Stimulated activated CD8-positive, alpha-beta memory T cell treated with anti-CD3 and anti-CD28 coated beads, Interleukin-4, amount 100 ng/mL, for 24 hours (primary cell): ENCODE measurements at places on chromosomes 11 and 22.

- DNase-seq: peak; percentile 9
Measured at GRCh38 chr11:68282141-68282860, 10.5 kb upstream of the C11orf24 start.

GRCh38 chr22:38943201-38943600, 14.2 kb upstream of the APOBEC3A start:
- no peak for DNase-seq

- DNase-seq: no peak
Measured at GRCh38 chr11:117918366-117919255, 10.6 kb downstream of the TMPRSS13 start.

GRCh38 chr11:94972700-94973098, 657 bp downstream of the CWC15 start:
- DNase-seq: no peak

GRCh38 chr11:45473341-45473895, 187.3 kb upstream of the SYT13 start:
- no peak for DNase-seq

DNA sequence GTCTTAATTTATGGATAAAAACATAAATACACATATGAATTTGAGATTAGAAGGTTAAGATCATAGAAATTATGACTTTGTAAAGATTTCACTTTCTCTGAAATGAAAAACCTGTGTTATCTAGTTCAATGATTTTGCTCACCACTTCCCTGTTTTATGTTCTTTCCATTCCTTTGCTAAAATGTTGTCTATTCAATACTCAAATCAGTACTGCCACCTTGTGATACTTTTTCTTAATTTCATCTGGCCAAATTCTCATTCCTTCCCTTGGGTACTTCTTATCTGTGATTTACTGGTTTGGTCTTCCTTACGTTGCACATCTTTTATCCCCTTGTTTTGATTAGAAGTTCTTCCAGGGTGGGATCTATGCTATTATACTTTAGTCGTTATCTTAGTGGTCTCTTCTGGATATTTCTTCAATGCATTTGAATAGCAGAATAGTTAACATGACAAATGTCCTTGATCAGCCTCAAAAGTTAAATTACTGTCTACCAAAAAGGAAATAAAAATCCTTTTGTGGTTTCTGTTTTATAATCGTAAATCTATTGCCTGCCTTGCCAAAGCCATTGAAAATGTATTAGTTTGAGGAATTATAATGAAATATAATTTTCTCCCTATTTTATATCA, 197.0 kb downstream of the PGR start:
- DNase-seq: no peak

DNA sequence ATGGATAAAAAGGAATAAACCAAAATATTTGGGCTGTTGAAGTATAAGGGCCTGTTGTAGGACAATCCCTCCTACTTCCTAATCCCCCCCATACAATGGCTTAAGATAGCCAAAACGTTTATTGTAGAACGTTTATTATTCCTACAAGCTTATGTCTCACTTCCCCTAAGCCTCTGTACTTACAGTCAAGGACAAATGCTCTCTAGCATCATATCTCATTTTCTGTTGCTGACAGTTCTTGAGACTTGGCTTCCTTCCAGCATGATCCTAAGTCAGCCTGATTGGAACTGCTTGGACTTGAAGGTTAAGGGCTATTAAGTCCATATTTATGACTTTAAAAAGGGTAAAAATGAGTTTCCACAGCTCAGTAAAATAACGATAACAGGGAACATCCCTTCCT, 8.8 kb downstream of the MISFA start:
- DNase-seq: no peak

DNA sequence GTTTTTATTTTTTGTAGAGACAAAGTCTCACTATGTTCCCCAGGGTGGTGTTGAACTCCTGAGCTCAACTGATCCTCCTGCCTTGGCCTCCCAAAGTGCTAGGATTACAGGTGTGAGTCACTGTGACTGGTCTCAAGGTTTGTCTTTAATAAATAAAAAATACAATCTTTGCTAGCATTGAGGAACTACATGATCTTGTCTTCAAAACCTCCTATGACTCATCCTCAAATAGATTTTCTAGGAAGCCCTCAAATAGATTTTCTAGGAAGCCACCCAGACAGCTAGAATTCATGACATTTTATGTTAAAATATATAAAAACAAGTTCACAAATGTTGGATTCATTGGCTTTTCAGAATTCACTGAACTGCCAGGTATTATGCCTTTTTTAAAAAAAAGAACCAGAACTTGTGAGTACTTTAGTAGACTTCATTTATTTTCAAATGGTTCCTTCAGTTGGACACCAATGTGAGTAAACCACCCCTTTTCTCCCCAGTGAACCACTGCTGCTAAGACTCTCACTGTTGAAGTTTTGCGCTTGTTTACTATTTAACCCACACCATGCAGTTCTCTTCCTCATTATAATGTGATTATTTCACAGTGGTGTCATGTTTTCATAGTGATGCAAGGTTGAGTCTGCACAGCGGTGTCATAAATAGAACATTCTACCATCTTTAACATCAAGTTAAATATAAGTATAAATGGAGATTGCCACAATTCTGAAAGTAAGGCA, 303.9 kb downstream of the CASP12 start:
- no peak for DNase-seq

- DNase-seq: no peak
Measured at GRCh38 chr11:133075351-133075750, 456.9 kb downstream of the OPCML start.

DNA sequence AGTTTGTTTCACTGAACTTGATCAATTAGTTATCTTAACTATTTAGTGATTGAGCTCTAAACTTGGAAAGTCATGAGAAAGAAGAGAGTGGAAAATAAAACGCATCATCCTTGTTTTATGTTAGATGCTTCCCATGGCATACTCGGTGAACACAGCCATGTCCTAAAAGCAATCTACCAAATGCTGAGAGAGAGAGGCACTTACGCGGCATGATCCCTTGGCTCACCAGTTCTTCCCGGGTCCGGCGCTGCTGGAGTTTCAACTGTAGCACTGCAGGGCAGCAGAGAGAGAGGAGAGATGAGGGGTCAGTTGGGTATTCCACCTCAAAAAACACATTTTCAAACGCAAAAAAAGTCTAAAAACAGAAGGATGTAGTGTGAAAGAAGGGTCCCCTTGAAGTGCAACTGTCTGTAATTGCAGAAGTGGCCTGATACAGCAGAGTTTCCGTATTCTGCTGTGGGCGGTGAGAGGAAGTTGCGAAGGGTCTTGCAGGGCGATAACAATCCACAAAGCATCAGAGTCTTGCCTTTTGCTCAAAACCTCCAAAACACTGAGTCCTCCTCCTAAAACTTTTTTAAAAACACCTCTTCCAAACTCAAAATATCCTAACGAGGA, 92.7 kb downstream of the SGSM3 start:
- peak; percentile 27 for DNase-seq

- no peak for DNase-seq
Measured at GRCh38 chr11:97157221-97157740, 767.5 kb downstream of the JRKL start.

GRCh38 chr11:102430158-102430836, 22.3 kb downstream of the TMEM123 start:
- DNase-seq: no peak

GRCh38 chr11:100675115-100675650, 11.9 kb upstream of the ARHGAP42 start:
- no peak for DNase-seq

DNA sequence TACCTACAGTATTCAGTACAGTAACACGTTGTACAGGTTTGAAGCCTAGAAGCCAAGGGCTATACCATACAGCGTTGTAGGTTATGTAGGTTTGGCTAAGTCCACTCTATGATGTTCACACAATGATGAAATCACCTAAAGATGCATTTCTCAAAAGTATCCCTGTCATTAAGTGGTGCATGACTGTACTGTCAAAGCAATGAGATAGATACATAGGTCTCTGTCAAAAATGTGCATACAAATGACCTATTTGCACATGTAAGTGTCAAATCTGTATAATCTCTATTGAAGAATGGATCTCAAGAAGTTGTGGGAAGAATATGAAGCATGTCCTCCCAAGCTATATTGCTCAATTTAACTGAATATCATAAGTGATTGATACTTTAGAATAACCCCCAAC, 11.9 kb upstream of the DDI1 start:
- DNase-seq: no peak

DNA sequence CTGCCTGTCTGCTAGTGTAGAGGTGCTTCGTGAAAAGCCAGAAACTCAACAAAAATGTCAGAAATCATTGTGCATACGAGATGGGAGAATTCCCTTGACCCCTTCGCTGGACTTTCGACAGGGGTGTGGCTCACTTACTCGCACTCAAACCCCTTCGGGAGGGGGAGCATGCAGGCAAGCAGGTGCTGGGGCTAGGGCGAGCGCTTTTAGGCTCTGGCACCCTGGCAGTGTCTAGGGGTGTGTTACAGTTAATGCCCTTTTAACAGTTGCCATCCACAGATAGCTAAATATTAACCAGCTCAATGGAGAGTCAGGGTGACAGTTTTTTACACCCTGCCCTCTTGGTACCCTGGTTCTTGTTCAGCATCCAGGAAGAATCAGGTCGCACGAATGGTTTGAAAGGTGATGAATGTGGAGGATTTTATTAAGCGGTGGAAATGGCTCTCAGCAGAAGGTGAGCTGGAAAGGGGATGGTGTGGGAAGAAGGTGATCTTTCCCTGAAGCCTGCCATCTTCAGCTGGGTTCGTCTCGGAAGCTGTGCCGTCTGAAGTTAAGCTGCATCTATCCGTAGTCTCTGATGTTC, 59.6 kb upstream of the SHANK2 start:
- no peak for DNase-seq

GRCh38 chr11:94835594-94835927, 67.4 kb downstream of the AMOTL1 start:
- DNase-seq: no peak

GRCh38 chr11:26607725-26608506, 35.9 kb upstream of the MUC15 start:
- DNase-seq: no peak

- DNase-seq: no peak
Measured at GRCh38 chr11:73189723-73190556, 28.1 kb upstream of the P2RY2 start.

DNA sequence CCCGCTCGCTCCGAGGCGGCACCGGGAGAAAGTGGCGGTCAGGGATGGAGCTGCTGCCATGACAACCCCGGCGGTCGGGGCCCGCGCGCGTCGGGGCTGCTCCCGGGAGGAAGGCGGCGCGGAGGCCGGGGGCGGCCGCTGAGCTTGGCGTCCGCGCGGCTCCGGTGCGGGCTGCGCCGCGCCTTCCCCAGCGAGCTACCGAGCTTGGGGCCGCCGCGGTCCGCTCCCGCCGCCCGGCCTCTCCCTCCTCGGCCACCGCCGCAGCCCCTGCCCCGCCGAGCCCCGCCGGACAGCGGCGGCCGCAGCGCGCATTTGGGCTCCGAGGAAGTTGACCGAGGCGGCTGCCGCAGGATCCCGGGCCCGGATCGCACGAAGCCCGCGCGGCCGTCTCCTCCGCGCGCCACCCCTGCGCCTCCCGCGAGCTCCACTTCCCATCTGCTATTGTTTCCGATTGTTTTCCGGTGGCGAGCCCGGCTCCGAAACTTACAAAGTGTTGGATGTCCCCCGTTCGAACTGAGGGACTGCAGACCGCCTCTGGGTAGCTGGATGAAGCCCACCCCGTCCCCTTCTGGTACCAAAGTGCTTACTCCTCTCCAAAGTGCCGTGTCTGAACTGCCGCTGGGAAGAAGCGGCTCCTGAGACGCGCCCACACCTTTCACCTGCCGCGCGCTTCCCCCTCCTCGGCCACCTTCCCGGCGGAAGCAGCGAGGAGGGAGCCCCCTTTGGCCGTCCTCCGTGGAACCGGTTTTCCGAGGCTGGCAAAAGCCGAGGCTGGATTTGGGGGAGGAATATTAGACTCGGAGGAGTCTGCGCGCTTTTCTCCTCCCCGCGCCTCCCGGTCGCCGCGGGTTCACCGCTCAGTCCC, 540.3 kb downstream of the NTM start:
- DNase-seq: no peak

GRCh38 chr22:50317674-50318073, 9.1 kb downstream of the DENND6B start:
- DNase-seq: no peak

GRCh38 chr11:19938169-19938856, 222.0 kb downstream of the DBX1 start:
- peak; percentile 7 for DNase-seq

GRCh38 chr22:46293577-46294260, 3.0 kb upstream of the GTSE1 start:
- no peak for DNase-seq

- no peak for DNase-seq
Measured at GRCh38 chr11:19957294-19957943, 202.9 kb downstream of the DBX1 start.

DNA sequence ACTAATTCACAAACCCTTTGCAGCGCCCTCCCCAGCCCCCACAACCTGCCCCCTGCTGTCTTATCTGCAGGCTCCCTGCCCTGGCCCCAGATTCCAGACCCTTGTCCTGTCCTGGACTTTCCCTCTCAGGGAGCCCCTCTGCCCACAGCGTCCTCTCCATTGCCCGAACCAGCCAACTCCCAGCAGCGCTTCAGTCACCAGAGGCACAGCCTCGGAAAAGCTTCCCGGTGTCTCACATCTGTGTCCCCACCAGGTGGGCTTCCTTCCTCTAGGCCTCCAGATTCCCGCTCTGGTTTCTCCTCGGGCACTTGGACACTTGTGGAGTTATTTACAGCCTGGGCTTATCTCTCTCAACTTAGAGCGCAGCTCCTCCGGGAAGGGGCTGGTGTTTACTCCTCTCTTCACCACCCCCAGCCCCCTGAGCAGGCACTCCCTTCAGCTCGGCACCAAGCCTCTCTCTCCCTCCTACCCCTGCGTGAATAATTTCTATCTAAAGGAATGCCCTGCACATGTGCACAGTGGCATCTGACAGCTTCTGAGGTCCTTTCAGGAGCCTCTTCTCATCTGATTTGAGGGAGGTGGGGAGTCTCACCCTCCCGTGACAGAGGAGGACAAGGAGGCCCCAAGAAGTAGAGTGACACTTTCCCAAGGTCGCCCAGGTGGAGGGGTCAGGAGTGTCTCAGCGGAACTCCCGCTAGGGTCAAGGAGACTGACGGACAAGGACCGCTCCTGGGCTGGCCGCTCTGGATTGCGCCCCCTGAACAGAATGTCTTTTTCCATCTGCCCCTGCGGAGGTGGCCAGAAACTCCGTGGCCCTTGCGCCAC, 838 bp downstream of the WNT11 start:
- DNase-seq: no peak

GRCh38 chr11:85318573-85318972, 308.6 kb downstream of the DLG2 start:
- DNase-seq: no peak

DNA sequence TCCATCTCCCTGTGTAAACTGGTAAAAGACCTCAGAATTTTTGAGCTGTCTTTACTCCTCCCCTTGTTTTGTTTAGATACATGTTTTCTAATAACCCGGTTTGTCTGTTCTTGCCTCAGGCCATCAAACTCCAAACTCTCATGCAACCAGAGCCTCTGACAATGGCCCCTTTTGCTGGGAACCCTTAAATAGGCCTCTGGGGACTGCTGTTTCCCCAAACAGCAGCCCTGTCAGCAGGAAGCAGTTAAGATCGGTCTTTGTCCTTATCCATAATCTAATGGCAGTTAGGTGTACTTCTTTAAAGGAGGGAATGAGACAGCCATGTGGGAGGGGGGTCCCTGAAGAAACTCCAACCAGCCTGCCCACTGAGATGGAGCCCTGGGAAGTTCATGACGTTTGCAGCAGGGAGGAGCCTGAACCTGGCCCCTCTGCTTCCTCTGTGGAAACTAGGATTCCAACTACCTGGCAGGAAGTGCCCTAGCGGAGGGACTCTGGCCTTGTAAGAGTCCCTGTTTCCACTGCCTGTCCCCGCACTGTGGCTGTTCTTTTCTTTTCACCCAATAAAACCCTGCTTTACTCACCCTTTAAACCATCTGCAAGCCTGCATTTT, 1354.4 kb downstream of the LRRC4C start:
- no peak for DNase-seq
